Activated CD8-positive, alpha-beta memory T cell treated with anti-CD3 and anti-CD28 coated beads for 24 hours (primary cell): ENCODE measurements at places on chromosomes 5 and 9.

GRCh38 chr5:60382716-60383115, 317.2 kb downstream of the DEPDC1B start:
- no peak for DNase-seq

DNA sequence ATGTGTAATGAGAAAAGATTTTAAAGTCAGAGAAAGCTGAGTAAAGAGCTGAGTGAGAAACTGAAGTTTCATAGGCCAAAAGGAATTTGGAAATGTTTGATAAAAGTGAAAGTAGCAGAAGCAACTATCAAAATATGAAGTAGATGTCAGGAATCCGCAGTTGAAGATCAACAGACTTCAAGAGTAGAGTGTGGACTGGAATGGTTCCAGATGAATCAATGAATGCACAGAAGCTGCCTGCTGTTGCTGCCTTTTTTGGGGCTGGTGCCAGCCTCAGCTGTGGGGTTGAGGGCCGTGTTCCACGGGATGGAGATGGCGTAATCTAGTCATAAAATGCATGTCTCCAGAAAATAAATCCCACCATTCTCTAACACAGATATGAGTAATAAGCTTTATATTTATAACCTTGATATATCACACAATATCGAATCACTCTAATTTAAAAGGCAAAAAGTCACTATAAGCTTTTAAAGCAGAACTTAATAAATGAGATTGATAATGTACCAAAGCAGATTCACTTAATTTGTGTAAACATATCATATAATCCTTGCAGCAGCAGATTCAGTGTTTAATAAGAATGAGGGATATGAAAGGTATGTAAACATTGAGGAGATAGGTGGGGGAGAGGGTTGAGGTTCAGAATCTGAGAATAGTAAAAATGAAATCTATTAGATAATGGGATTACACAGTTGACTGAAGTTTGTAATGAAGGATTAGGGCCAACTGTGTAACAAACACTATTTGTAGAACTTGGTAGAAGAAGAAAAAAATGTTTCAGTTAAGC, 652.3 kb upstream of the FTMT start:
- no peak for DNase-seq

DNA sequence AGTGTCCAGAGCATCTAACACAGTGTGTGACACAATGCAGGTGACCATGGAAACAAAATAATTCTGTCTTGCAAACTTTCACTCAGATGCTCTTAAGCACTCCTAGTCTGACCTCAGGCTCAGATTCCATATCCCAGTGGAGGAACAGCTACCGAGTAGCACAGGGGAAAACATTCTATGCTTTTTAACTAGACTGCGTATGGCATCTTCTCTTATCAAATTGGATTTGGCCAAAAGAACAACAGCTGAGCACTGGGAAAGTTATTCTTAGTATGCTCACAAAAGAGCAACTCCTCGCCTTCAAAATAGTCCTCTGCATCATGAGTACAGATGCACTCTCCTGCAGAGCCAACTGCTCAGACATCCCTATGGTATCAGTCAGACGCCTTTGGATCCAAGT, 528.2 kb upstream of the DAP start:
- no peak for DNase-seq

GRCh38 chr9:137293482-137294090, 8.5 kb downstream of the NRARP start:
- DNase-seq: no peak

DNA sequence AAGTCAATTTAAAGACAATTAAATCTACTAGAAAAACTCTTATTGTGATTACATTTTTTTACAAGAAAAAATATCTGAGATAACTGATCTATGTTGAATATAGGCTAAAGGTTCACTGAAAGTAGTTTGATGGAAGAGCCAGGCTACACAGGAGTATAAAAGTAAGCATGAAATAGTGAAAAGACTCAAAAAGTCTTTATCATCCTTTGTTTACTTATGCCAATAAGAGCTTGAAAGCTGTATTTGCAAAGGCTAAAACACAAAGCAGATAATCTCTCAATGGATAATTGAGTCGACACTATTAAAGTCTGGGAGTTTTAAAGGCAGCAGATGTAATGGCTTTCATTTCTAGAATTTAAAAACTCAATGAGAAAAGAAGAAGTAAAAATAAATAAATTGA, 42.0 kb downstream of the SSBP2 start:
- DNase-seq: no peak

DNA sequence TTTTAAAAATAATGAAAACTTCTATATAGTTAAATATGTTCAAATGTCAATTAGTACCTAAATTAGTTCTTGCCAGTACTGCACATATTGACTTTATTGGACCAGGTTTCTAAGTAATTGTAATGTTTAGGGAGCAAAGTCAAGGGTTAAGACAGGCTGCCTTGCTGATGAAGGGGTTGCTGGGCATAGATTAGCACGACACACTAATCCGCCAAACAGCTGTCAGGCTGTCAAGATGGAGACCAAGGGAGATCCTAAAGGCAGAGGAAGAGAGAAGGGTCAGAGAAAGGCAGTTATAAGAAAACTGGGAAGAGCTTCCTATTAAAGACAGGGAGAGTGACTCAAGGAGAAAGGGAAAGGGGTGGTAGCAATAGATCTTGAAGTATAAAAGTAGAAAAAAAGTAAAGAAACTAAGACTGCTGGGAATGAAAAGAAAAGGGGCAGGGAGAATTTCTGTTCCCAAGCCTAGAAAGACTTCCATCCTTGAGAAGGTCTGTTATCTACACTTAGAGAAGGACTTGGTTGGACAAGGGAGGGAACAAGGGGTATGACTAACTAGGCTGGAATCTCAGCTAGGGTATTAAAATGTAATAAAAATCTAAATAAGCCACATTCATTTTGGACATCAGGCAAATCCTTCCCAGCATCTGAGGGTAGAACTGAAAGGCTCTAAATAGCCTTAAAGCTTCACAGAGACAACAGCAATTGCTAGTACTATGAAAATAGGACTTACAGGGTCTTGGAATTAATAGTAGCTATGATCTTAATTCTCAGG, 188.7 kb downstream of the FBXL17 start:
- DNase-seq: no peak

- no peak for DNase-seq
Observed at GRCh38 chr5:166123717-166124116, 2167.7 kb upstream of the WWC1 start.

GRCh38 chr5:73328640-73329039, 119.9 kb downstream of the FOXD1 start:
- DNase-seq: no peak
